ENCODE measurements at places on chromosomes 4 and X. TPM values are rescaled to one million over a fixed set of nuclear protein-coding genes. Genes with fewer than 3 reads are reported as not detected.

GRCh38 chr4:3533423-3533820 lies 1.2 kb upstream of the LRPAP1 start:
- no peak for DNase-seq

Gene TMSB15A
- not detected for total RNA-seq

DNA sequence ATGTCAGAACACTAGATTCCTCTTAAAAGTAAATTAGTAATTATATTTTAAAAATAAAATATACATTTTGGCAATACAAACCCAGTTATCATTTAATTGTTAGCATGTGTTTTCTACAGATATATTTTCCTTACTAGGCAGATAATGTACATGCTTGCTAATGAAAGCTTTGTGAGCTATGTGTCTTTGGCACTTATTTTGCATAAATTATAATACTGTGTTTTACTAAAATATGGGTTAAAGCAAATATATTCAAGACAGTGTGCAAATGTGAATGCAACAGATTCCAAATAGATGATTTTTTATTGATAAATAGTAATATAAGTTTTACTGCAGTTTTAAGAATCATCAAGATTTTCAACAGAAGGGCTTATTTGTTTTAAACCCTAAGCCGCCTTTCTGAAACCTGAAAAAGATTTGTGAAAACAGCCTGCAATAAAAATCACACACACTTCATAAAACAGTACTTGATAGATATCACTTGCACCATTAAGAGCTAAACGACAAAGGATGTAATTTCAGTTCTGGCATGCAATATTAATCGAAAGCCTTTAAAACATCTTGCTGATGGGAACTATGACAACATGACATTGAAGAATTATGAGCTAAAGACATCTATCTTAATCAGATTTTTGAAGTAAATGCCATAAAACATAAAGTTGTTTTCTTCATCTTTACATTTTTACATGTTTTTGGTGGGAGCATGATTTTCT lies 333.3 kb downstream of the DCTD start:
- no peak for DNase-seq

GRCh38 chr4:76585897-76586360 lies 150.9 kb downstream of the SHROOM3 start:
- peak; percentile 88 for DNase-seq

Gene OCRL
- total RNA-seq: 9.0 TPM

Gene DUSP9
- not detected for total RNA-seq

GRCh38 chr4:42339935-42340406 lies 57.3 kb upstream of the SHISA3 start:
- no peak for DNase-seq

- no peak for DNase-seq
Measured at GRCh38 chrX:138191998-138192397, 519.5 kb downstream of the FGF13 start.

- DNase-seq: no peak
Measured at GRCh38 chrX:11397680-11398079, 104.5 kb downstream of the AMELX start.

Gene DGKK
- not detected for total RNA-seq

GRCh38 chr4:75511841-75512240 lies 2.4 kb downstream of the RCHY1 start:
- DNase-seq: no peak

- no peak for DNase-seq
Measured at GRCh38 chr4:87490664-87491369, 38.4 kb downstream of the SPARCL1 start.

DNA sequence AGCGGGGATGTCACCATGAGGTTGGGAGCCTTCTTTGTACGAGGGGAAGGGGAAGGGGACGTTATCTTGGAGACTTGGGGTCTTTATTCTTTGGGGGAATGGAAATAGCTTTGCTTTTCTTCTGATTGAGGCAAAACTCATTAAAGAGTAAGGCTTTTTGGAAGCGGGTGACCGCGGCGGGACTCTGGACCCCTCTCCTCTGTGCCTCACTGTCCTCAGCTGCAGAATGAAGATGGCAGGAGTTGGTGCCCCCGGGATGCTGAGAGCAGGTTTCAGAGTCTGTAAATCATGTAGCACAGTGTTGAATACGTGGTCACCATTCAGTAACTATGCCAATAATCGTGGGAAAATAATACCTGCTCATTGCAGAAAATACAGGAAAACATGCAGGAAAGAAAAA lies 32.1 kb downstream of the HTT-AS start:
- no peak for DNase-seq

Gene NLGN4X
- 2.0 TPM for total RNA-seq

GRCh38 chrX:154325541-154325940 lies 29.9 kb downstream of the TKTL1 start:
- DNase-seq: no peak

Gene COL4A6
- total RNA-seq: 6.1 TPM

All from cardiac septum (tissue), 1 donor.